ENCODE measurements at places on chromosomes 2 and 18.

- DNase-seq, result no peak
Observed at GRCh38 chr2:3010001-3010400, 367.6 kb downstream of the EIPR1 start.

- DNase-seq, result peak; percentile 92
Observed at GRCh38 chr2:28952836-28953211, 28.3 kb upstream of the TOGARAM2 start.

GRCh38 chr18:9454061-9454703 is 21.1 kb upstream of the RALBP1 start:
- DNase-seq, result no peak

GRCh38 chr2:127969446-127969845 is 58.4 kb downstream of the SAP130 start:
- DNase-seq, result no peak

DNA sequence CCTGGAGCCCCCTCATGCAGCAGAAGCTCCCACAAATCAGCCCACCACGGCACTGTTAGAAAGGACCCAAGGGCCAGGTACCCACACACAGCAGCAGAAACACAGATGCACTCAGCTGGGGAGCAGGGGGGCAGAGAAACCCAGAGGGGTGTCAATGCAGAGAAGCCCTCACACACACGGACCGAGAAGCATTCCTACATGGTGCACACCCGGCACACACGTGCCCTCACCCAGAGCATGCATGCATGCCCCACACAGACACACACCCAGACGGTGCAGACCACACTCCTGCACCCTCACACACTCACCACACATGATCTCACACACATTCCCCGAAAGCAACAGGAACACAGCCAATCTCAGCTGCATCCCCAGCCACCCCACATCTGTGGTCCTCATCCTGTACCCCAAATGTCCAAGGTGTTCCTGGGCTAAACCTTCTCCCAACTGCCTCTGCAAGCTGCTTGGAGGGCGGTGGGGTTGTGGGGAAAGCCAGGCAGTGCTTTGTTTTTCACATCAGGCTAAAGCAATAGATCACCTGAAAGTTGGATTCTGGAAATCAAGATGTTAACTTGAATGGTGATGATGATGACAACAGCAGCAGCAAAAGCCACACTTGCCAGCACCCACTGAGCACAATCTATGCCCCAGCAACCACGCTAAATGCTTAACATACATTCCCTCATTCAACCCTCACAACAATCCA is 102.3 kb downstream of the ZFP36L2 start:
- DNase-seq, result no peak

DNA sequence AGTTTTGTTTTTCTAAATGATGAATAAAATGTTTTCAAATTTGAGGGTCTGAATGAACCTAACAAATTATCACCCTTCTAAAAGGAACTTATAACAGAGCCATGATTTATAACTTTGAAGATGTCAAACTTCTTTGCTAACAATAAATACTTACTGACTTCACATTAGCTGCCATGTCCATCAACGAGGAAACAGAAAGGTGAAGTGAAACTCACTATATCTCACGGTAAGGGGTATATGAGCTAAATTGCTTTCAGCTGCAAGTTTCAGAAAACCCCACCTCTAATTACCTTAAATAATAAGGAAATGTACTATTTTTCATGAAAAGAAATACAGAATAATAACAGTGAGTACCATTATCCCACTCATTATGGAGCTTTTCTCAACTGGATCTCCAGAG is 350.8 kb upstream of the NT5C1B start:
- DNase-seq, result no peak

DNA sequence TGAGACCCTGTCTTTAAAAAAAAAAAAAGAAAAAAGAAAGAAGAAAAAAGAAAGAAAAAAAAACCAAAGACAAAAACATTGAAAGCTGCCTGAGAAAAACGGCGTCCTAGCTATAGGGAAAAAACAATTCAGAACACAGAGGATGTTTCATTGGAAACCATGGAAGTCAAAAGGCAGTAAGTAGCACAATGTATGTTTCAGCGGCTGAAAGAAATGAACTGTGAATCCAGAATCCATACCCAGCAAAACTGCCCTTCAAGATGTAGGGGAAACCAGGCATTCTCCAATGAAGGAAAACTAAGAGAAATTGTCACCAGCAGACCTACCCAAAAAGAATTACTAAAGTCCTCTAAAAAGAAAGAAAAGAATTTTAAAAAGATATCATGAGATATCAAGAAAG is 27.6 kb downstream of the EVA1A start:
- DNase-seq, result no peak

GRCh38 chr18:68803356-68803755 is 5.5 kb downstream of the CCDC102B start:
- DNase-seq, result no peak

DNA sequence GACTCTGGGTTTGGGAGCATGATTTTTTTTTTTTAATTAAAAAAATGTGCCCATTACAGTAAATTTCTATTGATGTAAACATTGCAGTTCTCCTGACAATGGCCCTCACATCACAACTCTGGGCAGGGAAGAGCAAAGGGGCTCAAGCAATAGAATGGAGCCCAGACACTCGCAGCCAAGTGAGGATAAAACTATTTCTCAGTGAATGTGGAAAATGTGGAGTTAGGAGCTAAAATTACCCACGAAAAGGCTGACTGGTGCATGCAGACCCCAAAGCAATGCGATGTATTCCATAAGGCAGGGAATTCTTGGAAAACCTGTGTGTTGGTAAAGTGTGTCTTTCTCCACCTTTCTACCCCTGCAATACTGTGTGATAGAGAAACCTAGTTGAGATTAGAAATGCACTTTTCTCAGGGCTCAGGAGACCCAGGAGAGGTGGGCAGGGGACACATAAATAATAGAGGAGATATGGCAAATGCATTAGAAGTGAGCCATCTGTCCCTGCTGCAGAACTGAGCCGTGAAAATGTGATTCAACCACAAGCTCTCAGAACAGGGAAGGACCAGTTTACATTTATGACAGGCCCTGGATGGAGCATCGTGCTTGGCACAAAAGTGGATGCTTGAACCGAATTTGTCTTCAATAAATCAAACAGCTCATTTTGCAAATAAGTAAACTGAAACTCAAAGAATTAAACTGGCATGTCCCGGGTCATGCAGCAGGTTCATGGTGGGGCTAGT is 100.1 kb downstream of the MYCN start:
- no peak for DNase-seq

- DNase-seq, result no peak
Observed at GRCh38 chr18:59740141-59740540, 42.9 kb upstream of the CCBE1 start.

DNA sequence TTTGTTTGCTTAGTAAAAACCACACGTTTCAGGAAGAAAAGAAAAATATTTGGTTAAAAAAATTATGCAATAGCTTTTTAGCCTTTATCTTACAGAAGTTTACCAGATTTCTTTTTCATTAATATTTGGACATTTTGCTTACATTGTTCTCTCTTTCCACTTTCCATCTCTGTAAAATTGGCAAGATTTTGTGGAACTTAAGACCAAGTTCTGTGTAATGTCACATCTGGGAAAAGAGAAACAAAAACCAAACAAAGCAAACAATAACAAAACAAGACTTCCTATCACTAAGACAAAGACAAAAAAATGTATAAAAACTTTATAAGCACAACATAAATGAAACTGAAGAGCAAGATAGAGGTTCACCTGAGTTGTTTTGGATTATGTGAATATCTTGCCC is 1392.1 kb upstream of the CELF4 start:
- no peak for DNase-seq

DNA sequence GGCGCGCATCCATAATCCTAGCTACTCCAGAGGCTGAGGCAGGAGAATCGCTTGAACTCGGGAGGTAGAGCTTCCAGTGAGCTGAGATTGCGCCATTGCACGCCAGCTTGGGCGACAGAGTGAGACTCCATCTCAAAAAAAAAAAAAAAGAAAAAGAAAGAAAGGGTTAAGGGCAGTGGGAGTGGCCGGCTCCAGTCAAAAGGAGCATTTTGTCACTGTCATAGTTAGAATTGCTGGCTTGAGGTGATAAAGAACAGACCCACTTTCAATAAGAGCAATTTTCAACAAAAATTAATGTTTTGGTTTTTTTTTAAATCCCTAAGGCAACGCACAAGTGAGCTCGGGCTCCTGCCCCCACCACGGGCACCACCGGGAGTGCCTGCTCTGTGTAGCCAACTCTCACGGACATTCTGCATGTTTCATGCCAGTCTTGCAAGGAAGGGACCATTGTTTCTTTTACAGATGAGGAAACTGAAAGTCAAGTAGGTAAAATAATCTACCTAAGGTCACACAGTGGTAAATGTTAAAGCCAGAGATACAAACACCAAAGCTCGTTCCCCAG is 8.5 kb downstream of the CIB4 start:
- DNase-seq, result no peak

- DNase-seq, result no peak
Observed at GRCh38 chr2:55013936-55014335, 36.3 kb downstream of the RTN4 start.

GRCh38 chr2:236196366-236196765 is 28.2 kb upstream of the GBX2 start:
- no peak for DNase-seq

DNA sequence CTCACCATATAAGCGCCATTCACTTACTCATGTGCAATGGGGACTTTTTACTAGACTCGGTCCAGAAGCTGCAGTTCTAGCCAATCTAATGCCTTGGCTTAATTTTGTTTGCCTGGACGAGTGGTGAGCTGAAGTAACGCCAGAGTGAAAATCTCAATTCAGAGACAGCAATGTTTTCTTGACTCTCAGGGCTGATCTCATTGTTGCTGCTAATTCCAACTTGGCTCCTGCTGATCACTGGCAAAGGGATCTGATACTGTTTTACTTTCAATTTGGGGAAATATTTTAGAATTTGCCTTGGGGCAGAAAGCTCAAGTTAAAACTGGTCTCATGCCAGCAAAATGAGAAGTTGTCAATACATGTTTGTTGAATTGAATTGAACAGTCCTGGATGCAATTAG is 906.6 kb upstream of the CDH2 start:
- no peak for DNase-seq

GRCh38 chr2:8790739-8791162 is 46.7 kb downstream of the KIDINS220 start:
- DNase-seq, result no peak
